Activated CD4-positive, CD25-positive, alpha-beta regulatory T cell treated with anti-CD3 and anti-CD28 coated beads, Interleukin-2, amount 50 U/mL, for 24 hours (primary cell): ENCODE measurements at places on chromosomes 3 and 15.
A peak's percentile ranks its signal among the peaks of the same experiment; 100 is the strongest.

DNA sequence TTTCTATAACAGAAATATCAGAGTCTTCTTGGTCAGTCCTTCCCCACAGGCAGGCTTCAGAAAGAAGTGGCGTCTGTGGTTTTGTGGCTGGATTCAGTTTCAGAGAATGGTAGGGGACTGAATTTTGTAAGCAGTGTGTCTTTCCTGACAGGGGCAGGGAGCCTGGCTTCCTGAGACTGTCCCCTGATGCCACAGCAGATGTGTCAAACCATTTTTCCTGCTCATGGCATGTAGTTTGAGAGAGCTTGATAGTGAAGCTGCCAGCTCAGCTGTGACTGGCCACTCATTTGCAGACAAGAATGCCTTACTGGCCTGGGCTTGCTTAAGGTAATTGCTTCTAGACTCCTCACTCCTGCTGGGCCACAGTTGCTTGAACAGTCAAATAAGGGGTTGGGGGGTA, 26.4 kb downstream of the LARS2 start:
- ATAC-seq: no peak

GRCh38 chr3:20696388-20697150, 510.6 kb upstream of the SGO1 start:
- ATAC-seq: no peak

GRCh38 chr3:127488141-127488672, 102.3 kb downstream of the TPRA1 start:
- no peak for ATAC-seq

DNA sequence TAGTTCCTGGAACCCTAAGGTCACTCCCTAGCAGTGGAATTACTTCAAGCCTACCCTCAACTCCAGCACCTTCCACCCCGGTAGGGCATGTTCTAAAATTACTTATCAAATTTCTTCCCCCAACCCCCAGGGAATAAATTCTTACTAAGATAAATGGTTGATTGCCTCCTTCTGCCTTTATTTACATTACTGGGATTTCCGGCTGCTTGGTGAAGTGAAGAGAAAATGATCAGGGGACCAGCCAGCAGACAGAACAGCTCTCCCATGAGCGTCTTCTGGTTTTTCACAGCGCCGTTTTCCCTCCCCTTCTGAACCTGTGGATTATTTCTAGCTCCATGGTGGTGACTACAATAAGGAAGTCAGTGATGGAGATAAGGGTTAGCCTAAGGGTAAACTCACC, 521.5 kb upstream of the PPP2R3A start:
- no peak for ATAC-seq

- ATAC-seq: no peak
Observed at GRCh38 chr3:172199850-172200369, 160.5 kb downstream of the FNDC3B start.

DNA sequence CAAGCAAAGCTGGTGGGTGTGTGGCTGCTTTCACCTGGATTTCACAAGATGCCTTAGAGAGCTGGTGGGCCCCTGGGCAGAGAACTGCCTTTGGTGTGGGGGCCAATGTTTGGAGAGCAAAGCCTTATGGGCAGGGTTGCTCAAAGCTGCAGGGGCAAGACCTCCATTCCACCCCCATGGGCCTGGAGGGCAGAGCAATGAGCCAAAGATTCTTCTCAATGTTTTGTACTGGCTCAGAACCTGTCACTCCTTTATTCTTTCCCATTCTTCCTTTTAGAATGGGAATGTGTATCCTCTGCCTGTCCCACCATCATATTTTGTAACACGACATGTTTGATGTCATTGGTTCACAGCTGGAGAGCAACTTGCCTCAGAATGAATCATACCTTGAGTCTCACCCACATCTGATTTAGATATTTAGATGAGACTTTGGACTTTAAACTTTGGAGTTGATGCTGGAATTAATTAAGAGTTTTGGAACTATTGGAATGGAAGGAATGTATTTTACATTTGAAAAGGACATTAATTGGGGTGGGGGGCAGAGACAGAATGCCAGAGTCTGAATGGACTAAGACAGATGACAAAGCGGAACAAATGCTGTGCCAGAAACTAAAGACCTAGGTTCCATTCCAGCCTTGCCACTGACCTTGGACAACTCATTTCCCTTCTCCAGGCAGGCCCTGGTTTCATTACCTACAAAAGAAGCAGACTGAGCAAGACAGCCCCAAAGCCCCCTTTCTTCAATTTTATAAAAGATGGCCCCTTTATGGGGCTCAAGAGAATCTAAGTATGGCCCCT, 72.9 kb downstream of the DAPK2 start:
- ATAC-seq: no peak

- ATAC-seq: no peak
Observed at GRCh38 chr3:138359919-138360868, 11.8 kb downstream of the MRAS start.

GRCh38 chr15:93124126-93124525, 35.1 kb upstream of the RGMA start:
- ATAC-seq: no peak

GRCh38 chr15:31776039-31776438, 254.3 kb upstream of the CHRNA7 start:
- no peak for ATAC-seq

DNA sequence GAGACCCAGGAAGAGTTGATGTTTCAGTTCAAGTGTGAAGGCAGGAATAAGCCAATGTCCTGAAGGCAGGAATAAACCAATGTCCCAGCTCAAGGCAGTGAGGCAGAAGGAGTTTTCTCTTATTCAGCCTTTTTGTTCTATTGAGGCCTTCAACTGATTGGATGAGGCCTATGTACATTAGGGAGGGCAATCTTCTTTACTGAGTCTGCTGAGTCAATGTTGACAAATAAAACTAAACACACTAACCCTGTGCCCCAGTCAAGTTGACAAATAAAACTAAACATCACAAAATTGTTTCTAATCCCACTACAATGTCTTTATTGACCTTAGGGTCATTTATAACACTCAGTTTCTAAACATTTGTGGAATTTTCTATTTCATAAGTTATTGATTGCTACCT, 100.0 kb downstream of the CACNA2D3 start:
- ATAC-seq: no peak

GRCh38 chr3:27567251-27567650, 83.1 kb upstream of the SLC4A7 start:
- ATAC-seq: no peak

DNA sequence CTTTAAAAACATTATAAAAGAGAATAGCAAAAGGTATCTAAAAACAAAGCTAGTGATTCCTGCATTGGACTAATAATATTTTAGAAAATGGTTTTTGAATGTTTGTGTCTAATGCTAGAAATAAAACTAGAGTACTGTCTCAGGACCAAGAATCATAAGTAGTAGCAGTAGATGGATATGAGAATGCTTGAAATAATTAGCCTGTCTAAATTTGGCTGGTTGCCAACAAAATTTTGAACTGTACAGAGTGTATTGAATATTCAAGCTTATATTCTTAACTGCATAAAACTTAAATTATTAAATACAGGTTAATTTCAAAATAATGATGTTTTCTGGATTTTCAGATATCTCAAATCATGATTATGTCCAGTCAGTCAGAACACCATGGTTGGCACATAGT, 14.0 kb downstream of the ABHD5 start:
- ATAC-seq: no peak

DNA sequence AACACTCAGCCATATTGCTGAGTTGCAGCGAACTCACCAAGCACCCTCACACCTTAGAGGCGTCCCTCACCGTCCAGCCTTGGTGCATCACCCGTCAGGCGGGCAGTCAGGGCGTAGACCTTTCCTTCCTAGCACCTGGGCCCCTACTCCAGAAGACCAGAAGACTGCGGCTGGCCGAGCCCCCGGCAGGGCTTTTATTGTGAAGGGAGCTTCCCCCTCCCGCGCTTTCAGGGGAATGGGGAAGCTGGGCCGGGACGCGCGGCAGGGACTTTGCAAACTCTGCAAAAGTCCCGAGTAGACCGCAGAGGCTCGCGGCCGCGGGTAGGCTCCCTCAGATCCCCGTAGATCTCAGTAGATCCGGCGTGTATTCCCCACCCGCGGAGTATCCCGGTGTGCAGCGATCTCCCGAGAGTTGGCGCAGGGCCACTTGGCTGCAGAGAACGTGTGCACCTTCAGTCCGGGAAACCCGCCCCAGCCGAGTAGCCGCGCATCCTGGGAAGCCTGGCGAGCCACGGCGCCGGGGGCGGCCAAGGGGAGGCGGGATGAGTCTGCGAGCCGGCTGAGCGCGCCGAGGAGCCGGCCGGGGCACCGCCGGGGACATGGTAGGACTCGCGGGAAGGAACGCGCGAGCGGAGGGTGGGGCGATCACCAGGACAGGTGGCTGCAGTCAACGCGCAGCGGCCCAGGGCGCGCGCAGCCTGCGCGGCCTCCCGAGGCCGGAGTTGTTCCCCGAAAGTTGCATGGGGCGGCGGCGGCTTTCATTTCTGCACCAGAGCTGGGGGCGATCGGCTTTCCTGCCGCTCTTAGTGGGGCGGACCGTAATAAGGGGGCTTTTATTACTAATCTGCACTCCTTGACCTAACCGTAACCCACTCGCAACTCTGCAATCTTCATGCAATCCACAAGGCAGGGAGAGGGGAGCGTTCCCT, at the start of gene GASK1A:
Gene GASK1A (plus strand): TSS at position 268 of the 929 bp plus-strand sequence. CDS start 332 bp downstream, at position 600.
- ATAC-seq: peak; percentile 44

- no peak for ATAC-seq
Observed at GRCh38 chr3:138210528-138210927, 23.4 kb downstream of the ARMC8 start.

DNA sequence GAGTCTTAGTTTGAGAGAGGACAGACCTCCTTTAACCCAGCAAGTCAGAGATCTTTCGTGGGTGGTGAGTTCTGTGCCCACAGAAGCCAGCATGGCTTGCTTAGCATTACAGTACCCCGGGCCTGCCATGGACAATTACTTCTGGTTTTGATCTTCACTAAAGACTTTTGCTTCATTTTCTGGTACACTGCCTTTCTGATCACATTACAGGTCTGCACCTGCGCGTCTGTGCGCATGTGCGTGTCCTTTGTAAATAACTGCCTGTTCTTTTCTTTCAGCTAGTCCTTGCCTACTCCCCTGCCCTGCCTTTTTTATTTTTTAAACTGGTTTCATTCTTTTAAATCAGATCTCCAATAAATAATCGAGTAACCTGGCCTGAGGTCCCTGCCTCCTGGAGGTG, 57.1 kb upstream of the CMTM8 start:
- no peak for ATAC-seq

GRCh38 chr15:39448409-39448808, 132.5 kb upstream of the THBS1 start:
- no peak for ATAC-seq

DNA sequence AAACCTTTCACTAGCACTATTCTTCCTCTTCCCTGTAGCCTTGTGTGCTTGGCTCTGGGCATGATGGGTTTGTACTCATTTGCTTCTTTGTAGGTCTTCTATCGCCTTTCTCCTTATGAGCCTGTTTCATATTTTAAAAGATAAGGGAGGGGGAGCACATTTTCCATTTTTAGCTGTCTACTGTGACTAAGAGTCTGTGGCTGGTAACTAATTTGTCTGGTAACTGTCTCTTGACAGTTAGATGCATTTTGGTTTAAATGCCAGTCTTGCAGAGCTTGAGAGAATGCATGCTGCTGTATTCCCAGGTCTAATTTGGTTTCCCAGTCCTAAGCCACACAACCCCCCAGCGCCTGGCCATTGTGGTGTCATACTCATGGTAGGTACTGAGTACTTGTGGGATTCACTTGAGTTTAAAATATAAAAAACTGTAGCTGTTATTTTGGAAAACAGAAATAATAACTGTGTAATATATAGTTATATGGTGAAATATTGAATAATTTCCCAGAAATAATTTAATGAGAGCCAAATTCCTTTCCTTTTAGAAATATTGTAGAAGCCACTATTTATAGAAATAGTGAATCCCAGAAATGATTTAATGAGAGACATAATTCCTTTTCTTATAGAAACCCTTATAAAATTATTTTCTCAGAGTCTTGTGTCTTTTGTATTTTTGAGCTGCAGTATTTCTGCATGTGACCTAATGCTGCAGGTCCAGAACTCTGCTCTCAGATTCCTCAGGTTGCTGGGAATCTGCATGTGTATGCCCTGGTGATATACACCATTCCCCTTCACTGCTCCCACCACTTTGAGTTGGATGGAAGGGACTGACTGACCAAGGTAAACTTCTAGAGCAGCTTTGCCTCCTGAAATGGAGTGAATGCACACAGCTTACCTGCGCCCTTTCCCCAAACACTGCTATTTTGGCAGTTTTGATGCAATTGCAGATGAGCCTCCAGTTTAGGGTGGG, 13.9 kb upstream of the GPR171 start:
- peak; percentile 41 for ATAC-seq

DNA sequence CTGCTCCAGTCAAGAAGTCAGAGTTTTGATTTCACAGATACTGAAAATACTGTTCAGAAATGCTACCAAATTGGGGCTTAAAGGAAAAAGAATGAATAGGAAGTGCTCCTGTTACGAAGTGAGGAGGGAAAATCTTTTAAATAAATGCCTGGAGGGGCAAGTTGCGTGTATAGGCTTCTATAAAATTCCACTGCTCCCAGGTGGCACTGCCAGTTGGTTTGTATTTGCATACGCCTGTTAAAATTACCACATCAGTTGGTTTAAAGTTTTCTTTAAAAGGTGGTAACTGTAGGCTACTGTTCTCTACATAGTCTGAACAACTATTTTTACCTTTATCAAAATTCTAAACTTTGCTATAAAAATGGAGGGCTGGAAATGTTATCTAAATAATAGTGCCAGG, 123.5 kb downstream of the DLG1 start:
- no peak for ATAC-seq

DNA sequence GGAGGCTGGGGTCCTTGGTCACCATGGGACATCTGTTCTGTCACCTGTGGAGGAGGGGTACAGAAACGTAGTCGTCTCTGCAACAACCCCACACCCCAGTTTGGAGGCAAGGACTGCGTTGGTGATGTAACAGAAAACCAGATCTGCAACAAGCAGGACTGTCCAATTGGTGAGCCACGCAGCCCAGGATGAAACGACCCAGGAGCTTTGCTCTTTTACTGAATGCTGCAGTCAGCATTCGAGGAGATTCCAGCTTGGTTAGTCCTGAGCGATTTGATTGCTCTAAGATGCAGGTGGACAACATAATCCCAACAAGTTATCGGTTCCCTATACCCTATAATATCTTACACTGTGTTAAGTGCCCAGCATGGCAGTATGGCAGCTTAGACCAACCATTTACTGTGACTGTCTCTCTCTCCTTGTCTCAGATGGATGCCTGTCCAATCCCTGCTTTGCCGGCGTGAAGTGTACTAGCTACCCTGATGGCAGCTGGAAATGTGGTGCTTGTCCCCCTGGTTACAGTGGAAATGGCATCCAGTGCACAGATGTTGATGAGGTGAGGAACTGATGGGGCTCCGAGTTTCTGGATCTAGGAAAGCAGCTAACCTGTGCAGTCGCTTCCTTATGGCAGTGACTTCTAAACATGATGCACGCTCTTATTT, 7.8 kb downstream of the THBS1 start:
- no peak for ATAC-seq
